Germinal center (tissue), 1 donor: ENCODE measurements at places on chromosomes 3 and 15.

- no peak for DNase-seq
Observed at GRCh38 chr3:37551857-37552256, 309.8 kb upstream of the CTDSPL start.

- no peak for DNase-seq
Observed at GRCh38 chr15:95973566-95974256, 356.8 kb upstream of the NR2F2 start.

DNA sequence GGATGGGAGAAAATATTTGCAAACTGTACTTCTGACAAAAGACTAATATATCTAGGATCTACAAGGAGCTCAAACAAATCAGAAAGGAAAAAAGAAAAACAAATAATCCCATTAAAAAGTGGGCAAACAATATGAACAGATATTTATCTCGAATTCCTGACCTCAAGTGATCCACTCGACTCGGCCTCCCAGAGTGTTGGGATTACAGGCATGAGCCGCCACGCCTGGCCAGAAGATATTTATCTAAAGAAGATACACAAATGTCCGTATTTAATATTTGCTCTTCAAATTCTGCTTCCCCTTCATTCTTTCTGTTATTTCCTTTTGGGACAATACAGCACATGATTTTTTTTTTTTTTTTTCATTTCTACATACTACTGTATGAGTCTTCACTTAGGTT lies 151.7 kb upstream of the GRM7 start:
- DNase-seq = no peak

DNA sequence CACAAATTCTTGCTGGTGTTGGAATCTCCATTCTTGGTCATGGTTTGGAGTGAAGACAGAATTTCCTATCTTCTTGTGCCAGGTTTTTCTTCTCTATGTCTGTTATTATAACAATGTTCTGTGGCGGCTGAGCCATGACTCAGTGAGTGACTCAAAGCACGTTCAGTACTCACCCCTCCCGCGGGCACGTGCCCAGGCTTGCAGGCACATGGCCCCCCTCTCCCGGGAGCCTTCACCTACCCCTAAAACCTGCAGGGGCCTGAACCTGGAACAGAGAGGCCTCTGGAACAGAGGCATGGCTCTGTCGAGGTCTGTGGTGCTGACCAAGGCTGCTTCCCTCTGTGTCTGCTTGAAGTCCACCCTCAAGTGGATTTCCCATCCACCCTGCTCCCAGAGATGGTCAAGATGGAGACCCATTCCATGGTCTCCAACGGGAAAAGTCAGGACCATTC lies 27.6 kb downstream of the PLXNB1 start:
- DNase-seq = no peak

- DNase-seq = no peak
Observed at GRCh38 chr3:25567388-25567787, 97.3 kb downstream of the TOP2B start.

DNA sequence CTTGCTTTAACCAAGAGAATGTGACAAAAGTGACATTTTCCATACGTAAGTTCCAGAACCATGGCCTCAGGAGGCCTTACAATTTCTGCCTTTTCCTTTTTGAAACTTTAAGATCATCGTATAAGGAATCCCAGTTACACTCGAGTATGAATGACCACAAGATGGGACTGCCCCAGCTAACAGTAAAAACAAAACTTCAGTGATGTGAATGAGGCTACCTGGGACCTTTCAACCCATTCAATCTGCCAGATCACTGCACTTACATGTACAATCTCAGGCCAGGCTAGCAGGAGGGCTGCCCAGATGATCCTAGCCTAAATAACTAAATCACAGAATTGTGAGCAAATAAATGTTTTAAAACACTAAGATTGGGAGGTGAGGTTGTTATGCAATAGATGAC lies 328.8 kb downstream of the CNTN6 start:
- DNase-seq = no peak

GRCh38 chr3:52041118-52041731 lies 15.1 kb downstream of the DUSP7 start:
- DNase-seq = no peak

DNA sequence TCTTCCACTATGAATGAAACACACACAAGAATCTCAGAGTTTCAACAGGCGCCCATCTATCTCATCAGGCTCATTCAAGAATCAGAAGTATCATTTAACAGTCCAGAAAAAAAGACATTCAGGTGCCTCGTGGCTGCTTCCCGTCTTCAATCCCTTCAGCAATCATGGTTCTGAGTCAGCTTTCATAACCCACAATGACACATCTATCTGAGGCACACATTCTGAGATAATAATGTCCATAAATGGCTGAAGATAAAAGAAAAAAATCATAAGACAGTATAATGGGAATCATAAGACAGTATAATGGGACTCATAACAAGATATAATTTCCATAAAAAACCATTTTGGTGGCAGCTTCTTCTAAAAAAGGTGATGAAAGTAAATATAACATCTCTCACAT lies 52.4 kb downstream of the TNIK start:
- DNase-seq = no peak

GRCh38 chr15:63190769-63191649 lies 1.6 kb downstream of the RAB8B start:
- DNase-seq = no peak

DNA sequence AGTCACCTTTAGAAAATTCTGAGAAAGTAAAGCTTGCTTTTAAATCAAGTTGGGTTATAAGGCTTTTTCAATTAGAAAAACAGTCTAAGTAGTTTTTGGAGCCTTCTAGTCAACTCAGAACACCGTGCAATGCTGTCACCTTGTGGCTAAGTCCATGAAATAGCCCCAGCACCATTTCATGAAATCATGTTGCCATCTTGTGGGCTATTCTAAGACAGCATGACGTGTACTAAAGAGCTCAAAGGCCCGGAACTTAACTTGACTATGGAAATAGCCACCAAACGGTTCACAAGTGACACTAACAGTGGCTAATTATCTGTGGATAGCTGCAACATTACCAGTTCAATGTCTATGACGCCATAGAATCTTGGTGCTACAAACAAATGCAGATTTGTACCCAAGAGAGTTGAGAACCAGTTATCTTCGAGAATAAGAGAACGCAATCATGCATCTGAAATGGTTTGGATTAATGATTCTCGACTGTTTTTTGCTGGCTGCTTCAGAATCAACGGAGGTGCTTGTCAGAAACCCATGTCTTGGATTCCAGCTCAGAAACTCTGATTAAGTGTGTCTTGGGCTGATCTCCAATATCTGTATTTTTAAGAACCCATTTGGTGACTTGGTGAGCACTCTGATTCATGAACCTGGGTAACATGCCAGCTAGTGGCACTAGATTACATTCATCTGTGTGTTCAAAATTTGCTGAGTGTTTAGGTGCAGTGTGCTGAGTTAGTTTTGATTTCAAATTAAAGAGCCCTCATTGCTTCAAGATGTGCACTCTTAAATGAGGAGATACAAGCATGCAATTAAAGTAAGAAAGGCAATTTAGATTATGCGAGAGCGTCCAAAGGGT lies 111.2 kb upstream of the MCTP2 start:
- peak; percentile 61 for DNase-seq

DNA sequence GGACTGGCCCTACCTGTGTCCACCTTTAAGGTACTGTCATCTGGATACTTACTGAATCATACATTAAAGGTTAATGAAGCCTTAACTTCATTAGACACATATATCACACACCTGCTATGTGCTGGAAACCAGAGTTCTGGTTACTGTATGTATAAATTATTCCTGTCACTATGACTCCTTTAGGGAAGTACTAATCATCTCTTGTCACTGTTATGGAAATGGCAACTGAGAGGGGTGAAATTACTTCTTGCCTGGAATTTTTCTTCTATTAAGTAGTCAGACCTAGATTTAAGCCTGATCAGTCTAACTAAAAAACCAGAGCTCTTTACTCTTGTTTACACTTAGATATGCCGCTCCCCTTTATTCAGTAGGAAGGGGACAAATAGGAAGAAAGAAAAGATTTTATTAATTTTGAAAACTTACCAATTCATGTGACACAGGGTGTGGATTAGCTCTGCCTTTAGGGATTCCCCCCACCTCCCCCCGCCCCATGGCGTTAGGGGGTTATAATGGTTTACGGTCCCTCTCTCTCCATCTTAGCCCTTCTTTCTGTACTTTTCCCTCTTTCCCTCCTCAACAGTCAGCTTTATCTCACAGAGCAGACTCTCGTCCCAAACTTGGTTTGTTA lies 152.5 kb downstream of the KLHL25 start:
- no peak for DNase-seq

DNA sequence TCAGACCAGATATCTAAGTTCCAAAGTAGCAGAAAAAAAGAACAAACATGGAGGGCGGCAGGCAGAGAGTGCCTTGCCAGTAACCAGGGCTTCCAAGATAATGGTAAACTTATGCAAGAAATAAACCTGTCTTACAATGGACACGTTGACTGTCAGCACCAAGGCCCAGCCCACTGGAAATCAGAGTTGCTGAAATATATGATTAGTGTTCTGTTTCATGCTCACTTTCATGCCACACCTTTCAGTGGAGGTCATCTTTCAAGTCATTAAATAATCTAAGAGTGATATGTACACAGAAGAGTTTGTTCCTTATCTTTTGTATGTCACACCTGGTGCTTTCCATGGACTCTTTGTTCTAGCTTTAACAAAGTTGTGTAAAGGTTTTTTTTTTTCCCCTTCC lies 358.1 kb downstream of the MECOM start:
- no peak for DNase-seq

- no peak for DNase-seq
Observed at GRCh38 chr3:58563386-58564035, 13.7 kb downstream of the FAM107A start.

GRCh38 chr3:16369885-16370284 lies 104.9 kb downstream of the OXNAD1 start:
- no peak for DNase-seq

- no peak for DNase-seq
Observed at GRCh38 chr15:66095871-66096687, 157.5 kb downstream of the MEGF11 start.

- no peak for DNase-seq
Observed at GRCh38 chr3:24046214-24046613, 101.1 kb downstream of the NR1D2 start.

- DNase-seq = peak; percentile 15
Observed at GRCh38 chr3:112973325-112974177, 1.4 kb downstream of the CD200R1 start.

DNA sequence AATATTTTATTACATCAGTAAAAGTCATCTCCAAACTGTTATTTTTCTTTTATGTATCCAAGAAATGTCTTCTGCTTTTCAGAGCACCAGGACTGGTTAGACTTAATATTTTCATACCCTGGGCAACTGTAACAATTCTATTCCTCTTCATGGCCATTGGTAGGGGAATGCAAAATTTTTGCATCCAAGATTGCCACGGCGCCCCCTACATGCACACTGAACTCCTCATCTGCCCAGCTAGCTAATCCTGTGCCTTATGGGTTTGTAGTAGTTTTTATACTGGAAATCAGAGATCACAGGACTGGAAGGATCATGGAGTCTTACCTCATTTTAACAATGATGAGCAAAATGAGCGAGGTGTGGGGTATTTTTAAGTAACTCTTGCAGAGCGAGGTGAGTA lies 74.2 kb downstream of the CRTC3 start:
- DNase-seq = no peak

GRCh38 chr15:69568173-69569009 lies 115.8 kb downstream of the RPLP1 start:
- DNase-seq = no peak

GRCh38 chr3:195165265-195165609 lies 105.7 kb downstream of the XXYLT1 start:
- no peak for DNase-seq

GRCh38 chr3:22977042-22977441 lies 226.1 kb upstream of the UBE2E2 start:
- DNase-seq = no peak

DNA sequence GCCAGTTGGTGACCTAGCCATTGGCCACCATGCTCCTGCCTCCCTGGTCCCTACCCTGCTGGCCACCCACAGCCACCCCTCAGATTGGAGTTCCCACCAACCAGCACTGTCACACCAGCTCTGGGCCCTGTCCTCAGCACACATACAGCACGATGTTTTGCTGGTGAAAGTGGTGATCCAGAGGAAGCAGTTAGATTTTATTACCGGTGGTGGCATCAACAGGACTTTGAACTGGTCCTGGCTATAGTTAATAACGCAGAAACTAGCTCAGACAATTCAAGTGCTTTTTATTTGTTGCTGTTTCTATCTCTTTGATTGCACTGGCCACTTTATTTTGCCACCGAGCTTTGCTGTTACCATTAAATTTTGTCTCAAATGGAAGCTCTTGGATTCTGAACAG lies 16.4 kb upstream of the KLHL24 start:
- no peak for DNase-seq

DNA sequence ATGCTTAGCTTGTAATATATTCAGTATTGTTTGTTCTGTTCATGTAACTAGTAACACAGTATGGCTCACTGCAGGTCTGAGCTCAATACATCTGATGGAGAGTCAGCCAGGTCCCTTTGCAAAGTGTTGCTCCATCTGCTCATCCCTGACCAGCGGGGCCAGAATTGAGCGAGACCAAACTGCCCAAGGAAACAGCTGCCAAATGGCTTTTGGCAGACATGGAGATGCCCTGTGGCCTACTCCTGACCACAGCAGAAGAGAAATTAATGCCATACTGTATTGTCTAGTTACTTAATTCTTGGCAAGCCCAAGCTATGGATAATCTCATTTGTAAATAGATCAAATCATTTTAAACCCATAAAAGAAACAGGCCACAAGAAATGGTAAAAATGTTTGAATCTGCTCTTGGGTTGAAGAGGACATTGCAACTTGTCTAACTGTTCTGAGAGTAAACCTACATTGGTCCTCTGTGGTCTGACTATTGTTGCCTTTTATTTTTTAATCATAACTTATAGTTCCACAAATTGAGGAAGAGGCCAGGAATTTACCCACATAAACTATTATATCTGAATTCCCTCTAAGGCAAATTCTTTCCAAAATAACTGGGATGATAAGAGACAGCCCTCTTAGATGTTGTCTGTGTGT lies 209.5 kb downstream of the EBLN2 start:
- DNase-seq = no peak
